HFFc6 (cell line): ENCODE measurements at places on chromosomes 12 and 14.

DNA sequence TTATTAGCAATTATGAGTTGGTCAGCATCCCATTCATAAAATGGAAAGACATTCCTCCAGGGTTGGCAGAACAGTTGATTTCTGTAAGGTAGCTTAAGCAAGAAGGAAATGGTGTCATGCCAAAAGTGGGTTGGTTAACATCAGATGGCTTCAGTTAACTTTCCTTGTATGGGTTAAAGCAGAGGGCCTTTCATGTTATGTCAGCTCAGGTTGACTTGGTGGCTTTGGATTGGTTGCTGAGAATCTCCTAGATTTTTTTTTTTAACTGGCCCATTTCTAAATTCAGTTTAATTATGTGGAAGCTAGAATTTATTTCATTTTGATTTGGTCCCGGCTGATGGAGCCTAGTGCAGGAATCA is 87.8 kb downstream of the BBS10 start:
- DNase-seq, result peak; percentile 13

DNA sequence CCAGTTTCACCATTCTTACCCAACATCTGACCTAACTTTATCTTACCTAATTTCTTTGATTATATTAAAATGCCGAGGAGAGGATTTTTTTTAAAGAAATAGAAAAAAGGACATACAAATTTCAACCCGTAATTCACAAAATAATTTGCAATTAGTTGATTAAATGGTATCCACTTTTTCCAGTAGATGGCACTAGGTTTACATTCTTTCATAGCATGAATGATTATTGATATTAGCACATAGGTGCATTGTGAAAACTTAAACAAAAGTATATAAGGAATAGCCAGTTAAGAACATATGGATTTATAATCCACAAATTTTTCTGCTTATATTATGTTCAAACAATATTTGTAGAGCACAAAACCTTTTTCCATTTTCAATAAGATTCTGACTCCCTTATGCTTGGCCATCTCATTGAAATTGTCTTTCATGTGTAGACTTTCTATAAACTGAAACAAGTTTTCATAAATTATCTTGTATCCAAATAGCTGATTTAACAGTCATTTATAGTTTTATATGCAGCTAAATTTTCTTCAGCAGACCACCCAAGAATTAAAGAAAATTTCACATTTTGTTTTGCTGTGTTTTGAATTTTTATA is 35.3 kb downstream of the MSRB3 start:
- peak; percentile 2 for DNase-seq

- DNase-seq, result no peak
Observed at GRCh38 chr12:23945249-23945648, 4.2 kb downstream of the SOX5 start.

DNA sequence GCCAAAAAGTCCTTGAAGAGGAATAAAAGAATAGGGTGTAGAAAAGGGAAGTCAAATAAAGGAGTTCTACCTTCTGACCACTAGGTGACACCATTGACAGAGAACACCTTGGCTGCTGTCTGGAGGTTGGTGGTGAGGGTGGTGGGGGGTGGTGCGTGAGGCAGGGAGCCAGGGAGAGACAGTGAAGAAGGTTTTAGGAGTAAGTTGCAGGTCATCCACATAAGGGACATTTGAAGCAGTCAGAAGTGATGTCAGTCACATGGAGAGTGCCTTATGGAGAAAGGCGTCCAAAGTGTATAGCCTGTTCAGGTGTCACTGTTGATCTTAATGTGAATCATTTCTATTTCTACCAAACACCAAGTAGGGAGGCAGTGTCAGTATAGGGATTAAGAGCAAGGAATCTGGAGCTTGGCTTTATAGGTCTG is 279.3 kb upstream of the DDHD1 start:
- DNase-seq, result peak; percentile 35

DNA sequence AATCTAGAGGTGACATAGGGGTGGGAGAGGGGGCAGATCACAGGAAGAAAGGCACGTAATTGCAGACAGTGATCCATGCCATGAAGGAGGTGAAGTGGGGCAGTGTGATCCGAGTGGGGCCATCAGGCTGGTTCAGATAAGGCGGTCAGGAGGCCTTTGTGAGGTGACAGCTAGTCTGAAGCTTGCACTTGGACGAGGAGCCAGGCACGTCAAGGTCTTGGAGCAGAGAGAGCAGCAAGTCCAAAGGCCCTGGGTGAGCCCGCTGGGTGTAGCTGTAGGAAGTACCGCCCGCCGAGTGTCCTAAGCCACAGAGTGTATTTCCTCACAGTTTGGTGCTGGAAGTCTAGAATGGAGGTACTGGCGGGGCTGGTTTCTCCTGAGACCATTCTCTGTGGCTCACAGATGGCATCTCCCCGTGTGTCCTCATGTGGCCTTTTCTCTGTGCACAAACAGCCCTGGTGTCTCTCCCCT is 23.6 kb downstream of the RHOF start:
- DNase-seq, result no peak

- DNase-seq, result no peak
Observed at GRCh38 chr14:99393059-99393655, 87.5 kb downstream of the SETD3 start.
